GM23248 (cell line): ENCODE measurements at places on chromosomes 4 and X. TPM values are rescaled to one million over a fixed set of nuclear protein-coding genes. Genes with fewer than 3 reads are reported as not detected.

DNA sequence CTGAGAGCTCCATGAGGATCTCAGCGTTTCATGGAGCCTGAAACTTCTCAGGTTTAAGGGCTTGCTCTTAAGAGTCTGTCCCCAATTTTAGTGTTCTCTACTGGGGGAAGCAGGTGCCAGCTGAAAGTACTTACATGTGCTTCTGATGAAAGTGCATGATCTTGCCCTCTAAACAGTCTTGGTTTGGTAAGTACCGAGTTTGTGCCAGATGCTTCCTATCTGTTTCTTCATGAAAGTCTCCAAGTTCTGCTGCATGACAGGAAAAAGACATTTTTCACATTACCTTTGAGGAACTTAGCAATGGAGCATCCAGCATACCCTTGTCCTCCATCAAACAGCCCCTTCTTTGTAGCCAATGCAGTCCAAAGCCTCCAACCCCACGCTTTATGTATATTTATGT is 42.0 kb downstream of the FRMD7 start:
- no peak for DNase-seq
- H3K4me3 ChIP-seq, result no peak overlapping the region
- no peaks in the 10 kb centered on the region for H3K36me3 ChIP-seq
- no peaks in the 10 kb centered on the region for H3K27me3 ChIP-seq
- no peak overlapping the region for H3K27ac ChIP-seq

The HTN3 gene
- not detected in 2 replicates for total RNA-seq

- H3K36me3 ChIP-seq, result no peaks in the 10 kb centered on the region
- H3K27ac ChIP-seq, result no peak overlapping the region
- no peaks in the 10 kb centered on the region for H3K27me3 ChIP-seq
- DNase-seq, result no peak
Observed at GRCh38 chrX:85828771-85829170, 218.6 kb downstream of the CHM start.

- H3K36me3 ChIP-seq, result no peaks in the 10 kb centered on the region
- H3K27ac ChIP-seq, result no peak overlapping the region
- no peak for DNase-seq
- H3K4me1 ChIP-seq, result no peaks in the 10 kb centered on the region
- peaks cover 69% of the 10 kb centered on the region for H3K27me3 ChIP-seq
Observed at GRCh38 chr4:8073206-8073863, 85.3 kb downstream of the ABLIM2 start.

GRCh38 chr4:56405016-56405415 is 17.7 kb upstream of the AASDH start:
- no peaks in the 10 kb centered on the region for H3K27me3 ChIP-seq
- H3K36me3 ChIP-seq, result peaks cover 3% of the 10 kb centered on the region; the same call in 1 of the 2 replicates
- no peak overlapping the region for H3K4me3 ChIP-seq
- no peak overlapping the region for H3K27ac ChIP-seq

The ITIH6 gene
- not detected in 2 replicates for total RNA-seq

- H3K36me3 ChIP-seq, result no peaks in the 10 kb centered on the region
- H3K4me3 ChIP-seq, result no peak overlapping the region
- DNase-seq, result no peak
- H3K4me1 ChIP-seq, result peaks cover 34% of the 10 kb centered on the region
- peaks cover 17% of the 10 kb centered on the region for H3K27me3 ChIP-seq
- H3K27ac ChIP-seq, result no peak overlapping the region
Observed at GRCh38 chr4:173492315-173492714, 37.7 kb downstream of the HAND2 start.

- no peak overlapping the region for H3K27ac ChIP-seq
- no peaks in the 10 kb centered on the region for H3K27me3 ChIP-seq
- H3K4me3 ChIP-seq, result peak overlapping the region; percentile 30; the same call in 1 of the 2 replicates
Observed at GRCh38 chr4:48127231-48127630, 6.8 kb downstream of the TXK start.

GRCh38 chrX:25206778-25207177 is 191.0 kb upstream of the ARX start:
- no peak overlapping the region for H3K27ac ChIP-seq
- H3K4me1 ChIP-seq, result no peaks in the 10 kb centered on the region
- no peaks in the 10 kb centered on the region for H3K36me3 ChIP-seq
- peak; percentile 47 for DNase-seq

DNA sequence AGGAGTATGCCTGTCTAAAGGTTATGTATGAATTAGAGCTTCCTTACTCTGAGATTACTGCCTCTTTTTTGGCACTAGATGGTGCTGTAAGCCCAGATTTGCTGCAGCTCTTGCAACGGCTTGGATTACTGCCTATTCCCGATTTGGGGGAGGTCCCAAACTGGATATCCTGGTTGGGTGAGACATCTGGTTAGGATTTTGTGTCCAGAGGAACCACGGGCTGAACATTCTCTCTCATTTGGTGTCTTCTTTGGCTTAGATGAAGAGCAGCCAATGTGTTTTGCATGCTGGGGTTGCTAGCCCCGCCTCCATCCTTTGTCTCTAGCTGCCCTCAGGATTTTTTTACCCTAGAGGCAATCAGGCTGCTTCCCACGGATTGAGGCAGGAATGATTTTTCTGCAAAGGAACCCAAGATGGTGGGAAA is 31.9 kb downstream of the F8A1 start:
- peak; percentile 75 for DNase-seq
- H3K27me3 ChIP-seq, result no peaks in the 10 kb centered on the region
- peak overlapping the region; percentile 61 for H3K4me3 ChIP-seq
- no peak overlapping the region for H3K27ac ChIP-seq
- 0 out of 2 replicates have a peak, but pooled peaks cover 3% of the 10 kb centered on the region for H3K4me1 ChIP-seq

DNA sequence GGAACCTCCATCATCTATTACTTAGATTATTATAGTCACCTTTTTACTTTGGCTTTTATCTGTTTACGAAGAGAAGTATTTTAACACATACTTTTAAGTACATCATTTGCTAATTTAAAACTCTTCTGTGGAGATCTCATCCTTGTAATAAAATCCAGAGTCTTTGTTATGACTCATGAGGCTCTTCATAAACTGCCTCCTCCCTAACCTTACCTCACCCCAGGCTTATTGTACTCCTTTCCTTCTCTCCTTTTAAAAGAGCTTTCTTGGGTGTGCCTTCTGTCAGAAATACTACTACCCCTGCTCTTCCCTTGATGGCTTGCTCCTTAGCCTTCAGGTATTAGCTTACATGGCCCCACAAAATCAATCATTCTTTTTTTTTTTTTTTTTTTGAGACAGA is 6.6 kb downstream of the ARL9 start:
- H3K27ac ChIP-seq, result no peak overlapping the region
- H3K4me1 ChIP-seq, result peaks cover 3% of the 10 kb centered on the region; the same call in 1 of the 2 replicates
- H3K4me3 ChIP-seq, result no peak overlapping the region
- H3K27me3 ChIP-seq, result no peaks in the 10 kb centered on the region
- H3K36me3 ChIP-seq, result no peaks in the 10 kb centered on the region

DNA sequence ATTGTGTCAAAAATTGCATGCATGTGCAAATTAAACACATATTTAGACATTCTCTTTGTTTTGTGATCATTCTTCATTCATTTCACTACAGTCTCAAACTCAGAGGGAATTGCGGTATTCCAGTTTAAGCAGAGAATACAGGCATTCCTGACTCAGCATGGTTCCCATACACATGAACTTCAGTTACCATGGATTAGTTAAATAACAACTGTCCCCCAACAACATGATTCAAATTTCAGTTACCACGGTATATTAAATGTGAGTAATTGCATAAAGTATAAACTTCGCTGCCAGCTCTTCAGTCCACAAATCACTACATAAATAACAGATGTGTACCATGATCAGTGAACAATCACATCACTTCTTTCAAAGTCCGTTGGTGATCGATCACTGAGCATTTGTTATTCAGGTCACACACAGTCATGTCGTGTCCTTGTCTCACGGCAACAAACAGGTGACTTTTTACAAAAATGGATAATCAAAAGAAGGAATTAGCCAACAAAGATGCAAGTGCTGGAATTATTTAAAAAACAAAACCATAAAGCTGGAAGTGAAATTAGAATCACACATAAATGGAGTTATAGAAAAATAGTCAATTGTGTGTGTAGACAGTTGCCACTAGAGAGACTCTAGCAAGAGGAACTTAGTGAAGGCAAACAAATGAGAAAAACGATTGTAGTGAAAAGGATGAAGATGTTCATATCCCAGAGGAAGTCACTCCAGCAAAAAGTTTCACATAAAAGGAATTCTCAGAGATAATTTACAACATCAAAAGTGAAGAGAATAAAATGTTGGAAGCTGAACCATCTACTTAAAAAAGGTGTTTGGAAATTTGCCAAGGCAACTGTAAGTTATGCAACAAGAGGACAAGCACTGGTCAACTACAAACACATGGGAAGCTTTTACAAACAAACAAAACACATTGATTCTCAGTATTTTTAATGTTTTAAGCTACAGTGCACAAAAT is 138.6 kb upstream of the SMARCAD1 start:
- H3K27me3 ChIP-seq, result no peaks in the 10 kb centered on the region
- no peaks in the 10 kb centered on the region for H3K36me3 ChIP-seq
- DNase-seq, result no peak
- H3K27ac ChIP-seq, result no peak overlapping the region
- no peaks in the 10 kb centered on the region for H3K4me1 ChIP-seq
- no peak overlapping the region for H3K4me3 ChIP-seq
